ENCODE measurements at places on chromosomes 2 and 18.
A peak's percentile ranks its signal among the peaks of the same experiment; 100 is the strongest.

DNA sequence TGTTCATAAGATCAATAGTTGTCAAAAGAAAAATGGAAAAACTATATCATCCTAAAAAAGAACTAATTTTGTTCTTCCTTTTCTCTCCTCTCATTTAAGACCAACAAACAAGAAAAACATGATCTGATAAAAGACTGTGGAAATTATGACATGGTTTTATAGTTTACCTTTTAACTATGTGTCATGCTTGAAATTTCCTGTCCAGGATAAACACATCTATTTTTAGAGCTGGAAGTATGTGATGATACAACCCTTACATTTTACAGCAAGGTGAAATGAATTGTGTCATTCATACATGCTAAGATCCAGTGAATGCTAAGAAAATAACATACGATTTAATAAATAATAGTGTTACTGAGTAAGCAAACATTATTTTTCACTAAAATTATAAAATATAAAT is 89.9 kb downstream of the GULP1 start:
- DNase-seq: no peak

DNA sequence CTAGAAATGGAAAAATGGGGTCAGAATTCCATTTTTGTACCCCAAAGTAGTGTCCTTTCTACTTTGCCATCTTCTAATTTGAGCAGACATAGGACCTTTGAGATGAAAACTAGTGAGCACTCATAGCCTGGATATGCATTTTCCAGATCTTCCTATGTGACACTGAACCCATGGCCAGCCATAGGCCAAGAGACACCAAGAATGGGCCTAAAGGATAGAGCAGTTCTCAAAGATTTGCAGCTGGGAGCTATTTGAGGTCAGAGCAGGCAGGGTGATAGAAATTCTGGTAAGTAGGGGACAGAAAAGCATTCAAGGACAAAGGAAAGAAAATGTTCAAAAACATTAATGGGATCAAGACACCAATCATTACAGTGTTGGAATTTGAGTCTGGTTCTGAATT is 332.8 kb downstream of the MYCN start:
- DNase-seq: no peak

DNA sequence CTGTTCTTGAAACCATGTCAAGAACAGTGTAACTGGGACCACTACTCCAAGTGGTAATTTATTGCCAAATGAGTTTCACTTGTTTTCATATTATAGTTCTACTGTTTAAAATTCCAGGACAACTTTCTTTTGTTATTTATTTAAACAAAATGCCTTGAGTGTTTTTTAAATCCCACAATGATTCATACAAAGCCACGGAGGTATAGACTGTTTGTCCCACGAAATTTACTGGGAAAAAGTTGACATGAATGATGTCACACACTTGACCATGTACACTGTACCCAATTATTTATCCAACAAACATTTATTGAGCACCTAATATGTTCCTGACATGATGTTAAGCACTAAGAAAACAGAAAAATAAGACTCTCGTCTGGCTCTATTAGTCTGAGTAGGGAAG is 243.9 kb upstream of the SIX2 start:
- DNase-seq: no peak

GRCh38 chr18:31230495-31230894 is 67.8 kb upstream of the DSC1 start:
- DNase-seq: no peak

GRCh38 chr18:12694032-12694431 is 8.5 kb downstream of the CEP76 start:
- DNase-seq: no peak

DNA sequence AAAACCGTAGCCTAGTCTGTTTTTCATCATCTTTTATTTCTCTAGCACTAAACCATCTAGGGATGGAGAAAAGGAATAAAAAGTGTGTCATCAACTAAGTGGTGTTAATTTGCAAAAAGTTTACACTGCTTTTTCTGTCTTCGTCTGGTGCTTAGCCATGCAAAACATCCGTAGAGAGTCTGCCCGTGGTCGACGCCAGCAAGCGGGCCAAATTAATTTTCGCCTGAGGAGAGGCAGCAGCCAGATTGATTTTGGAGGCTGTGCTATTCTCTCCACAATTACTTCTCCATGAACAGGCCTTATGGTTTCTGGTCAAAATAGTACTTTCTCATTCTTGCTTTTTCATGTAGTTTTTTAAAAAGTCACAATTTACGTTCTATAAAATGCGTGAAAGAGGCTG is 46.3 kb downstream of the TNFRSF11A start:
- no peak for DNase-seq

GRCh38 chr2:25266399-25266798 is 75.3 kb downstream of the DNMT3A start:
- DNase-seq: peak; percentile 25

GRCh38 chr2:226683944-226684562 is 115.6 kb downstream of the IRS1 start:
- DNase-seq: no peak

GRCh38 chr2:10915236-10915635 is 3.5 kb downstream of the KCNF1 start:
- no peak for DNase-seq

- no peak for DNase-seq
Observed at GRCh38 chr18:53991202-53991601, 233.3 kb downstream of the MBD2 start.

GRCh38 chr2:3503483-3503882 is 15.8 kb downstream of the ADI1 start:
- no peak for DNase-seq

- DNase-seq: no peak
Observed at GRCh38 chr18:3649135-3649632, 199.2 kb downstream of the TGIF1 start.

GRCh38 chr2:221999717-222000116 is 299.1 kb downstream of the PAX3 start:
- no peak for DNase-seq

DNA sequence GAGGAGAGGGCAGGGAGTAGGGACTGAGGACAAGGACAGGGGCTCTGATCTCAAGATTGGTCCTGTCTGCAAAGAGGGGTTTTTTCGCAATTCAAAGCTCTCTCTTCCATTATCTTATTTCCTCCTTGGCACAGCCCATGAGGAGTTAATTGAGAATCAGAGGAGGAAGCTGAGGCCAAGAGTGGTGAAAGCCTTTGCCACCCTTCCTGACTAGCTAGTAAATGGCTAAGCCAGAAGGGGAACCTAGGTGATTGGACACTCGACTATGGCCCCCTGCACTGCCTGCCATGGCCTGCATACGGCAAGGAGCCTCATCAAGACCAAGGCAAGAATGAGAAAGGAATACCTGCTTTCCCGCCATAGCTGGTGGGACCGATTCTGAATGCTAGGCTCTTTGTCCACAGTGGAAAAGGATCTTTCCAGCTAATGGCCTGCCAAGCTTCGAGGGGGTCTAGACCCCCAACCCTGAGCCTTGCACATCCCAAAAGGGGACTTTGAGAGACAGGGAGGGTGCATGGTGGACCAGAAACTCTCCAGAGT is 237.9 kb downstream of the HAUS1 start:
- DNase-seq: no peak

DNA sequence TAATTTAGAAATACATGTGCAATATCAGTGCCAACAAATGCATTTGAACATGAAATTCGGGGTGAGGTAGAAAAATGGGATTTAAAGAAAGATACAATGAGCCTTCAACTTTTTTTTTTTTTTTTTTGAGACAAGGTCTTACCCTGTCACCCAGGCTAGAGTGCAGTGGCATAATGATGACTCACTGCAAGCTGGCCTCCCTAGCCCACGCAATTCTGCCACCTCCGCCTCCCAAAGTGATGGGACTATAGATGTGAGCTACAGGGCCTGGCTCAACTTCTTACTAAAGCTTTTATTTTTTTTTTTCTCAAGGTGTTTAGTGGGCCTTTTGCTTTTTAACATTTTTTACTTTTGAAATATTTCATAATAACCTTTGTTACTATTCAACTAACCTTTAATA is 365.6 kb downstream of the LRRTM4 start:
- no peak for DNase-seq

DNA sequence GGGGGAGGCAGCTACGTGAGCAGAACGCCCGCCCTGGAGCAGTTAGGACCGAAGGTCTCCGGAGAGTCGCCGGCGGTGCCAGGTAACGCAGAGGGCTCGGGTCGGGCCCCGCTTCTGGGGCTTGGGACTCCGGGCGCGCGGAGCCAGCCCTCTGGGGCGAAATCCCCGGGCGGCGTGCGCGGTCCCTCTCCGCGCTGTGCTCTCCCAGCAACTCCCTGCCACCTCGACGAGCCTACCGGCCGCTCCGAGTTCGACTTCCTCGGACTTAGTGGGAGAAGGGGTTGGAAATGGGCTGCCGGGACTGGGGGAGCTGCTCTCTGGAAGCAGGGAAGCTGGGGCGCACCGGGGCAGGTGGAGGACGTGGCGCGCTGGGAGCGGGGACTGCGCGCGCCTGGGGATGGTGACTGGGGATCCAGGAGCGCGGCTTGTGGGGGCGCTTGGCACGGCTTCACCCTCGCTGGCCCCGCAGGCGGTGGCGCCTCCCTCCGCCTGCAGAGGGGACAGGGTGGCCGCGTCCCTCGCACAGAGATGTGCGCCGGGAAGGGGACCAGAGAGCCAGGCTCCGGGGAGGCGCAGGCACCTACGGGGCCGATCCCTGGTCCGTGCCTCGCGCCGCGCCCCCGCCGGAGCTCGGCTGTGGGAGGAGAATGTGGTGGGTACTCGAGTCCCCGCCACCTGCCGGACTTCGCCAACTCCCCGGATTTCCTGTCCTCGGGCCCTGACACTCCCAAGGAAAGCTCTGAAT is 688 bp downstream of the CDH20 start:
- no peak for DNase-seq

DNA sequence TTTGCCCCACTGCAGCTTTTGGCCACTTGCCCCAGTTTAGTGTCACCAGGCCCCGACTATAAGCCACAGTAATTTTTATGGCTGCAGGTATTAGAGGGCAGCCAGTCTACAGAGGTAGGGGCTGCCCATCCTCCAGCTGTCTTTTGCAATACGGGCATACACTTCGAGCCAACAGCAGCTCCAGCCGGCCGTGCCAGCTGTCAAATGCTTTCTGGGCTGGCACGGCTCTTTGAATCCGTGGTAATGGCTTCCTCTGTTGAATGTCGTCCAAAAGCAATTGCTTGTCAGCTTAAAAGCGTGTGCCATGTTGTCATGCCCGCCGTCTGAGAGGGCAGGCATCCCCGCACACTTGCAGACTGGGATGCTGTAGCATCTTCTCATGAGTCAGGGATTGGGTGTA is 41.3 kb downstream of the BCL2L11 start:
- peak; percentile 85 for DNase-seq

DNA sequence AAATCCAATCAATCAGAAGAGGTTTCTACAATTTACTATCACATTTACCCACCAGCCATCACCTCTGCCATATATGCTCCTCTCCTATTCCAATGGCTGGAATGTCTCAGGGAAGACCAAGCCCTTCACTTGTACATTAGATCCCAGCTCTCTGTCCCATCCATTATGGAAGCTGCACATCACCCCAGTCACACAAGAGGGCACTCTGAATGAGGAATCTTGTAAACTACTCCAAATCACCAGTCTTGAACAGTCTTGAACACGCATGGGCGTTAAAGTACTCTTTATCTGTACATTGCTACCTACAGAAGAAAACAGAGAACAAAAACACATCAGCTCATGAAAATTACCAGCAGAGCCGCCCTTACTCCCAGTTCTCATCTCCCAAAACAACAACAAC is 38.7 kb downstream of the ZC3H8 start:
- no peak for DNase-seq

DNA sequence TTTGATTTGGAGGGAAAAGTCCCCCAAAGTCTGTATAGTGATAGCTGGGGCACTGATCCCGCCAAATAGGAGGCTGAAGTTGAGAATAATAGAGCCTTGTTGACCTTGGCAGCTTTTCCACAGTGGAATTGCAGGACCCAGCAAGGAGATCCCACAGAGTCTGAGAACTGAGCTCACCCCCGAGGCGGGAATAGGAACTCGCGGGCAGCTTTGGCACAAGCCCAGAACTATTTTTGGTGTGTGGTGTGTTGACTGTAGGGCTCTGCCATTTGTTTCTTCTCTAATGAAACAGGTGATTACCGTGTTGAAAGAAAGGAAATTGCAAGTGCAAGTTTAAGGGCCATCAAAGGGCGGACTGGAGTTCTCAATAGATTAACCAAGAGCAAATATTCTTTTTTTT is 34.0 kb downstream of the SH3RF3 start:
- DNase-seq: peak; percentile 42

- no peak for DNase-seq
Observed at GRCh38 chr18:69854455-69854854, 93.2 kb downstream of the CD226 start.

- no peak for DNase-seq
Observed at GRCh38 chr18:52054324-52054723, 285.7 kb upstream of the DCC start.

- no peak for DNase-seq
Observed at GRCh38 chr2:173545364-173545763, 190.7 kb downstream of the CDCA7 start.

DNA sequence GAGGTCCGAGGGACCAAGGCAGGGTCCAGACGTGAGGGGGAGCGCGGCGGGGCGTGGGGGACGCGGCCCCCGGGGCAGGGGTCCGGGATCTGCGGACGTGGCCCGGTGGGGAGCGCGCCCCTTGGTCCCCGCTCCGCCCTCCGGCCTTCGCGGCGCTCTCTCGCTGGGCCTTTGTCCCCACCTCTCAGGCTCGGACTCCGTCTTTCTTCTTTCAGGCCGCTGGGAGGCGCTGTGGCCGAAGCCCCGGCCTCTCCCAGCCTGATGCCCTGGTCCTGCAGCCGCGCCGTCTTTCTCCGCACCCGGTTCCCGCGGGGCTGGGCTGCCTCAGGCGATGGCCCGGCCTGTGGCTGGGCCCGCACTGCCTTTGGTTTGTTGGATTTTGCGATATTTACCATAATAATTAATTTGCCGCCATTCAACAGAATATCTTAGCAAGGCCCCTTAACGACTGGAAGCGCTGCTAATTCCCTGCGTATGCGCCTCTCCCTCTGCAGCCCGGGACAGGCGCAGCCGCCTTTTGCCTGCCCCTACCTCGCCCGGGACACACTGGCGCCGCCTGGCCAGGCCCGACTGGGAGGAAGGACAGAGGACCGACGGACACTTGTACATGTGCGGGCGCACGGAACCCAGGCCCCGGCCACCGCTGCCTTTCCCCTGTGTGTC is 10.8 kb downstream of the SIX3 start:
- DNase-seq: no peak

DNA sequence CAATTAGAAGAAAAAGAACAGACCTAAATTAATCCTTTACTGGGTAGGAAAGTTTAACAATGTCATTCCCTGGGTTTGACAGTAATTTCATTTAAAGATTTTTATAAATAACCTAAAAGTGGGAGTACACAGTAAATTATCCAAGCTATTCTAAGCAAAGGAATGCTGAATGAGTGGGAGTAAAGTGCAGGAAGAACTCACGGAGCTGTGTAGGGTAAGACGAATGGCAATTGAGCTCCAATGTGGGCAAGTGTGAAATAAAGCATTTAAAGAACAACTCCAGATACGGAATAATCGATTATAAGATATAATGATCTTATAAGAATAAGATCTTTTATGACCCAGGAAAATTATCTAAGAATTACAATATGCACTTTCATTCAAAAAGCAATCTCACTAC is 93.2 kb downstream of the LRRTM4 start:
- no peak for DNase-seq

All from NCI-H2081 treated with DMSO at 0.1 percent for 48 hours (cell line).